ENCODE measurements at places on chromosomes 12 and 14. TPM values are rescaled to one million over a fixed set of nuclear protein-coding genes. Genes with fewer than 3 reads are reported as not detected.

DNA sequence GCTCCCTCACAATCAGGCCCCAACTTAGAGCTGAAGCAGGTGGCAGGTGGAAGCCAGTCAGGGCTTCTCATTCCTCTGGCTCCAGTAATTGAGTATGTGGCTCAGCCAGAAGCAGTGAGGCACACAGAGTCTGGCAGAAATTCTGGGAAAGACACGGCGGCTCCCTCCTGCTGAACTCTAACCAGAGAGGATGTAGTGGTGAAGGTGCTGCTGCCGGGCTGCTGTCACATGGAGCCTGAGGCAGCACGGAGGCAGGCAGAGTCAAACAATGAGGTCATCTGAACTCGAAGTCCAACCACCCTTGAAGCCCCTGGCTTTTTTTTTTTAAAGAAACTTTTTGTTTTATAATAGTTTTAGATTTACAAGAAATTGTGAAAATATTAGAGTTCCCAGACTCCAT, 33.4 kb upstream of the SMOC1 start:
- DNase-seq, result no peak

DNA sequence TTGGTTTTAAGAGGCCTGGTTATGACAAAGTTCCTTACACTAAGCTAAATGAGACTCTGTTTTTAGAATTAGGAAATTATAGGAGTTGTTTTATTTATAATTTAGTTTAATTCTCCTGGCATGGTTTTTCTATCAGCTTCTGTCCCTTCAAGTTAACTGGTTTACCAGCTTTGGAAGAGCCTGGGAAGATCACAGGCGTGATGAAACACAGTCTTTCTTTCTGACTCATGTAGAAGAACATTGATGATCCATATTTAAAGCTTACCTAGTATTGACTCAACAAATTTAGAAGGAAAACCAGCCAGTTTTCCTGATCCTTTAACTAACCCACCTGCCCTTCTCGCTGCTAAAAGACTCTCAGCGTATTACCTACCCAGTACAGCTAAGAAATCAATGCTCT, 155.2 kb downstream of the TGFB3 start:
- DNase-seq, result no peak

DNA sequence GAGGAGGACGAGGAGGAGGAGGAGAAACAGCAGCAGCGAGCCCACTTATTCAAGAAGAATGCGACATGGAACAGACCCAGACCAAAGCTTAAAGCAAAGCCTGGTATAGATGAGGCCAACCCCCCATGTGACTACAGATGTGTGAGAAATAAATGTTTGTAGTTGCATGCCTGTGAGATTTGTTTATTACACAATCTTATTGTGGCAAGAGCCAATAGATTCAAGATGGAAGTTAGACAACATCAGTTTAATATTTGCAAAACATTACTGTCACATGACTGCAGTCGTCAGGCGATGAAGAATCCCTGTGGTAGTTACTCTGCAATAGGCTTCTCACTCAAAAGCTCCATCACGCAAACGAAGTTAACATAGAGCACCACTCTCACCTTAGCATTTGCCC, 17.2 kb upstream of the SLC35F4 start:
- no peak for DNase-seq

GRCh38 chr12:109741970-109742703, 28.5 kb downstream of the FAM222A start:
- DNase-seq, result no peak

GRCh38 chr12:122174155-122174845, at the start of gene IL31:
IL31 (minus strand) TSS chr12:122174221; CDS start chr12:122174172, 49 bp downstream.
- DNase-seq, result no peak

DNA sequence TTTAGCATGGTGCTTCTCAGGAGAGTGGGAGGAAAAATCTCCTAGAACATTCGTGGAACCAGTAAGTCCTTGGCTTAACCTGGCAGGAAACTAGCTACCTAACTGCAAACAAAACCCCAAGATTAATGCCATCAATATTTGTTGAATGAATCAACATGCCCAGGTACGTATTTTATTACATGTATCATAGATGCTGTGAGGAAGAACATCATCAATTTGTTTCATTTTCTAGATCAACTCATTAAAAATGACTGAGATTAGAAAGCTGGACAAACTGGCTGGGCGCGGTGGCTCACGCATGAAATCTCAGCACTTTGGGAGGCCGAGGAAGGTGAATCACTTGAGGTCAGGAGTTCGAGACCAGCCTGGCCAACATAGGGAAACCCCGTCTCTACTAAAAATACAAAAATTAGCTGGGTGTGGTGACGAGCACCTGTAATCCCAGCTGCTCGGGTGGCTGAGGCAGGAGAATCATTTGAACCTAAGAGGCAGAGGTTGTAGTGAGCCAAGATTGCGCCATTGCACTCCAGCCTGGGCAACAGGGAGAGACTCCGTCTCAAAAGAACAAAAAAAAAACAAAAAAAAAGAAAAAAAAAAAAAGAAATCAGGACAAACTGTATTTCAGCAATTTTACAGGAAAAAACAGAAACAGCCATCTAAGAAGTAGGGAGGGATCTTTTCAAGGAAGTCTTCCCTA, 88.7 kb downstream of the NTN4 start:
- DNase-seq, result no peak

DNA sequence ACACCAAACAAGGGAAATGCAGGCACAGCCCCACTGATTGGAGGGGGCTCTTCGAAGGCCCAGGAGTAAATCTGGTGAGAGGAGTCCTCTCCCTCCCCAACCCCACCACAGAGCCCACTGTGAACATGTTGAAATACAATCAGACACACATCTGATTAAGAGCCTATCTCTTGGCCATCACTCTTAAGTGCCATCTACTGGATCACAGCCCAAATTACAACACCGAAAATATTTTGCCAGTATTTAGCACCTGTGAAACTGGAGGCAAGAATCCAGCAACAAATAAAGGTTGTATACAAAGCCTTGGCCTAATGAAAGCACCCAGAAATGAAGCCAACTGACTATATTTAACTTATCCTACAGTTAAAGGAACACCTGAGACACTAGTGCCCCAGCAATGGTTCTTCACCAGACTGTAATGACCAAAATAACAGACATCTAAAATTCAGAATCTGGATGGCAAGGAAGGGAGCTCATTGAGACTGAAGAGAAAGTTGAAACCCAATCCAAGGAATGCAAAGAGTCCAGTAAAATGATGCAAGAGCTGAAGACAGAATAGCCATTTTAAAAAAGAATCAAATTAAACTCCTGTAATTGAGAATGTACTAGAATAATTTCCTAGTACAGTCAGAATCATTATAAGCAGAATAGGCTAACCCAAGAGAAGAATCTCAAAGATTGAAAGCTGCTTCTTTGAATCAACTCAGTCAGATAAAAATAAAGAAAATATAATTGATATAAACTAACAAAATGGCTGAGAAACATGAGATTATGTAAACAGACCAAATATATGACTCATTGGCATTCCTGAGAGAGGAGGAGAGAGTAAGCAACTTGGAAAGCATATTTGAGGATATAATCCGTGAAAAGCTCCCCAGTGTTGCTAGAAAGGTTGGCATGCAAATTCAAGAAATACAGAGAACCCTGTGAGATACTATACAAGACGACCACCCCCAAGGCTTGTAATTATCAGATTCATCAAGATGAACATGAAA, 1117.0 kb downstream of the FLRT2 start:
- no peak for DNase-seq

DNA sequence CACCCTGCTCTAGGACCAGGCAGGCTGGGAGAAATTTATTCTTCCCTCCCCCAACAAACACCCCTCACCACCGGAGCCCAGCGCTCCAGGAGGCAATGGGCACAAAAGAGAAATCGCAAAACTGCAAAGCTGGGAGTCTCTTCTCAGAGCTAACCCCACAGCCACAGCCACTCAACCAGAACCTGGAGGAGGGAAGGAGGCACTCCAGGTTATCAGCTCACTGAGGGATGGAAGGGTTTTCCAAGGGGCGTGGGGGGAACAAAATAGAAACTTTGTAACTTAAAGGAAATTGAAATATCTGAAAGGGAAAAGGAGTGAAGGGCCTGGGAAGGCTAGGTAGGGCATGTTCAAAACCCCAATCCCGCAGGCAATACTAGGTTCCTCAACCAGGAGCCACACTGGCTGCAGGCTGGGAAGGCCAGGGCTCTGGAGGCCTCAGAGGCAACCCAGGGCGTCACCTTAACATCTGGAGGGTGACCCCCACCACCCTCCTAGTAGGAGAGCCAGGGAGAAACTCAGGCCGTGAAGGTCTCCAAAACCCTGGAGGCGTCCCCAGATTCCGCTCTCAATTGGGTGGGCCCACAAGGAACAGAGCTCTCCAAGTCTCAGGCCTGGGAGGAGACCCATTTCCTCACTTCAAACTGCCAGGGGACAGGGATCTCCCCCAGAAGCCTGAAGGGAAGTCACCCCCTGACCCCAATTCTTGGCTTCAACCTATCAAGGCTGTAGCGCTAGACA, 3.2 kb downstream of the KDM2B start:
- no peak for DNase-seq

GRCh38 chr12:9941838-9942237, 9.7 kb upstream of the CLEC2A start:
- no peak for DNase-seq

- no peak for DNase-seq
Observed at GRCh38 chr12:50637870-50638481, 125.9 kb upstream of the ATF1 start.

Gene SCNN1A
- polyA plus RNA-seq, result 74.0 TPM

Gene AKAP3
- polyA plus RNA-seq, result 6.5 TPM

Gene TSHR
- 0.14 TPM for polyA plus RNA-seq

Gene PCED1B
- polyA plus RNA-seq, result 3.8 TPM

Gene MYG1
- 53.6 TPM for polyA plus RNA-seq

Gene SLC6A15
- polyA plus RNA-seq, result 0.74 TPM

Gene TRPV4
- polyA plus RNA-seq, result 12.8 TPM
